ENCODE measurements at places on chromosomes 1 and 21. TPM values are rescaled to one million over a fixed set of nuclear protein-coding genes. Genes with fewer than 3 reads are reported as not detected.

DNA sequence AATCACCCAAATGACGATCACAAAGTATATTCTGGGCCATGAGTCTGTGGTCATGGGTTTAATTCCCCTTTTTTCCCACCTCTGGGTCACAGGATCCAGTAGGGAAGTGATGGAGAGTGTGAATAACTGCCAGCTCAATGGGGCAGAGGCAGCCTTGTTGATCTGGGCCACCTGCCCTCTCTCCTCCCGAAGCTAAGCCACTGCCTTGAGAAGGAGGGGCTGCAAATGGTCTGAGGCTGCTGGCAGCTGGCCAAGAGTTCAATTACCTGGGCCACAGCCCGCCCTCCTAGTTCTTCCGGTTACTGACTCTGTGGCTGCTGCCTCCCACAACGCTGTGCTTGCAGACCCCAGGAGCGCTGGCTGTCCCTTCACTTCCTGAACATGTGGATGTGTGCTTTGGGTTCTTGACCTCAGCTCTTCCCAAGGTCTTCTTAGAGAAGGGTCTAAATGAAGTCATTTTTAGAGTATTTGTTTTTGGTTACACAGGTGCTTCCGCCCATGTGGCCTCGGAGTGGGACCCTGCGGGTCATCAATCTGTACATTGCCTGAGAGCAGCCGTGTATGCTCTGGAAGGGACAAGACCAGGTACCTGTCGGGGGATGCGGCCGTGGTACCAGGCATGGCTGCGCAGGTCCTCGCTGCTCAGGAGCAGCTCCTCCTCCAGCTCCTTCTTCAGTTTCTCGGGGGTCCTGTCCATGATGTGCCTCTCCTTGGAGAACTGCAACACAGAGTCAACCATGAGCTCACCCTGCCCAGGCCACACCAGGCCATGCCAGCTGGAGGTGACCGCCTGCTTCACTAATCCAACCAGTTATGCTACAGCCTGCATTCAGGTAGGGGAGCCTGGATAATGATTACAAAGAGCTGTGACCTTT is 89.7 kb downstream of the BCAR3 start:
- no peak for DNase-seq

DNA sequence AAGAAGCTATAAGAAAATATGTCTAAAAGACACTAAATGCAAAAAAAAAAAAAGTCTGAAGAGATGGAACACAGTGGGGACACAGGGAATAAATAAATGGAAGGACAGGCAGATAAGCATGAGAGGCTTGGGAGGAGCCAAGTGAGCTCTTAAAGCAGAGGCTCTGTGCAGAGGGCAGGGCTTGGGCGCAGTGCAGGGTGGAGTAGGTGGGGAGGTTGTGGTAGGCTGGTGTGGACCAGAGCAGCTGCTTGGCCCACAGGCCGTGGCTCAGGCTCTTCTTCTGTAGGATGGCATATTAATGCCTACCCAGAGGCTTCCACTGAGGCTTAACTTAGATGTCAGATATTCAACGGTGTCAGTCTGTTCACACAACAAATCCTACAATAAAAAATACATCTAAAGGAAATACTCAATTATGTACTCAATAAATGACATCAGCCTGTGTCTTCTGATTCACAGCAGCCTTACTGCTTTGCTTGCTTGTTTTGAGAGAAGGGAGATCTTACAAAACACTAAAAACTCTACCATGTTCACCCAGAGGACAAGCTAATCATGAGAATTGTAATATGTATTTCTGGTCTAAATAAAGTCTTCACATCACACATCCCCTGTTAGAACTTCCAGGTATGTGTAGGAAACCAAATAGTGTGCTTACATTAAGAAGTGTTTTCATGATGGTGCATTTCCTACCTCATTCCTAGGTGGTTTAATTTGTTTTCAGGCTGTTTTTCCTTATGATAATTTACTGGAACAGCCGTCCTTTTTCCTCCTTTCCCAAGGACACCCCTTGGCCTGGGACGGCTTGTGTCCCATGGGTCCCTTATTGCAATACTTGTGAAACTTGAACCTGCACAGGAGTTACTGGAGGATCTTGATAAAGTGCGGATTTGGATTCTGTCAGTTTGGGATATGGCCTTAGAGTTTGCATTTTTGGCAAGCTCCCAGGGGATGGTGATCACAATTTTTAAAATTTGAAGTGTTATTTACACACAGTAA is 24.9 kb downstream of the DIP2A start:
- no peak for DNase-seq

- no peak for DNase-seq
Observed at GRCh38 chr1:246580497-246581370, 14.5 kb downstream of the CNST start.

GRCh38 chr1:39698568-39698967 is 7.3 kb upstream of the HPCAL4 start:
- no peak for DNase-seq

DNA sequence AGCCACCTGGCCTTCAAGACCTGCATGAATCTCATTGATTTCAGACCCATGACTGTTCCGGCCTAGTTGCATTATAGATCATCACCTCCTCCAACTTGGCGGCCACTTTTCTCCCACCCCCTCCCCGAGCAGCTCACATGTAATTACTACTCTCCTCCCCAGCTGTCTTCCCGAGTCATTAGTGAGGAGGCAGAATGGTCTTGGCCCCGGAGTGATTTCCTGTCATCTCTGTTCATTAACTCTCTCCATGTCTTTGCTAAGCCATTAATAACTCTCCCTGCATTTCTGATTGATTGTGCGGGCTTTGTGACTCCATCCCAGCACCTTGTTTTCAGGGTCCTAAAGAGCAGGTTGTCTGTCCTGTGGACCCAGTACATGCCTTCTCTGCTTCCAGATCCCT is 75.6 kb upstream of the CNTN2 start:
- DNase-seq: no peak

MT1HL1 gene
- total RNA-seq: not detected

IFNLR1 gene
- 1.1 TPM for total RNA-seq

EPHA10 gene
- not detected for total RNA-seq
